Fibroblast of skin of right quadriceps (primary cell): ENCODE measurements at places on chromosomes 16 and 17.

DNA sequence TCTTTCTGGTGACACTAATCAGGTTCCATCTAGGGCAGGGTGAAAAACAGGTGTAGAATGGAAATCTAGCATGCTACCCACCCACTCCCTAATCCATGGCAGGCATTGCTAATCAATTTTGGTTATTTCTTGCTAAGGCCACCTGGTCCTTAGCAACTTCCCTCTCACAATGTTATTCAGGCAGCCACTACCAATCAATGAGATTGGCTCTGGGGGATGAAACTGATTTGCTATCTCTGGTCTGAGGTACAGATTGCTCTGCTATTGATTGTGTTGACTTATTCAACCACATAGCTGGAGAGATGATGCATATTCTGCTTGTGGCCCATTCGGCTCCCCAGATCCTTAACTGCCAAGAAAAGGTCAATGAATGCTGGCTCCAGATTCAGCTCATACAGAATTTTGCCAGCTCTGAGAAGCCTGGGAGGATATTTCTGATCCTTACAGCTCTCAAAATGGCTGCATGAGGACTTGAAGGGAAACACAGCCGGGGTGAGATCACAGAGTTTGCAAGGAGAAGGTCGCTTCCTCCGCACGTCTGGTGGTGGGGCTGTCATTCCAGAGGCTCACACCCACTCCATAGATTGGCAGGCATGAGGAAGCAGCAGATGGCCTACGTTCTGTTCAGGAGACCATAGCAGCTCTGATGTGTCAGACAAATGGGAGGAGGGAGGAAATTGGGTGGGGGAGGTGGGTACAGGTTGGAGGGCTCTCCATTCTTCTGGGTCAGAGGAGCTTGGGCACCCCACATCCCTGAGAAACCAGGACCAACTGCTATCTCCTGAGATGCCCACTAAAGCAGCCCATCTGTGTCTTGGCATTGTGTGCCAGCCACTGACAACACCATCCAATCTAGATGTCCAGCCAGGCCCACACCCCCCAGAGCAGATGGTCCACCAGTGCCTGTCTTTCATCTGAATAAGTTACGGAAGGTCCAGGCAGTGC lies 22.3 kb downstream of the SEZ6 start:
- no peak for DNase-seq

DNA sequence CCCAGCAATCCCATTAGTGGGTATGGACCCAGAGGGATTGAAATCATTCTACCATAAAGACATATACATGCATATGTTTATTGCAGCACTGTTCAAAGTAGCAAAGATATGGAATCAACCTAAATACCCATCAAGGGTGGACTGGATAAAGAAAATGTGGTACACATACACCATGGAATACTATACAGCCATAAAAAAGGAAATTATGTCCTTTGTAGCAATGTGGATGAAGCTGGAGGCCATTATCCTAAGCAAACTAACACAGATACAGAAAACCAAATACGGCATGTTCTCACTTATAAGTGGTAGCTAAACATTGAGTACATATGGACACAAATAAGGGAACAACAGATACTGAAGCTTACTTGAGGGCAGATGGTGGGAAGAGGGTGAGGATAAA lies 2.4 kb downstream of the KRTAP2-3 start:
- no peak for DNase-seq

GRCh38 chr17:32962320-32962711 lies 29.3 kb upstream of the SPACA3 start:
- DNase-seq: no peak

DNA sequence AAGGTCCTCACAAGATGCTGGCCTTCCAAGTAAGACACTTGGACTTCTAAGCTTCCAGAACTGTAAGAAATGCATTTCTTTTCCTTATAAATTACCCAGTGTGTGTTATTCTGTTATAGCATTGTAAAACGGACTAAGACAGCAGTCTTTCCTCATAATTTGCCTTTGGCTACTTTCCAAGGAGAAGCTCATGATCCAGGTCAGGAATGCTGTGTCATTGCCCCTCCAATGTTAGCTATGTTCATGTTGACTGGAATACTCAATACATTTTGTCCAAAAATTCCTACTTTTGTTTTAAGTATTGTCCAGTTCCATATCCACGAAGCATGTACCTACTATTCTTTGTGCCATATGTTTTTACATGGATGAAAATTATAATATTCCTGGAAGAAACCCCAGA lies 234.6 kb downstream of the HS3ST3A1 start:
- no peak for DNase-seq

GRCh38 chr16:637081-638018 lies 1.2 kb upstream of the METTL26 start:
- peak; percentile 89 for DNase-seq

DNA sequence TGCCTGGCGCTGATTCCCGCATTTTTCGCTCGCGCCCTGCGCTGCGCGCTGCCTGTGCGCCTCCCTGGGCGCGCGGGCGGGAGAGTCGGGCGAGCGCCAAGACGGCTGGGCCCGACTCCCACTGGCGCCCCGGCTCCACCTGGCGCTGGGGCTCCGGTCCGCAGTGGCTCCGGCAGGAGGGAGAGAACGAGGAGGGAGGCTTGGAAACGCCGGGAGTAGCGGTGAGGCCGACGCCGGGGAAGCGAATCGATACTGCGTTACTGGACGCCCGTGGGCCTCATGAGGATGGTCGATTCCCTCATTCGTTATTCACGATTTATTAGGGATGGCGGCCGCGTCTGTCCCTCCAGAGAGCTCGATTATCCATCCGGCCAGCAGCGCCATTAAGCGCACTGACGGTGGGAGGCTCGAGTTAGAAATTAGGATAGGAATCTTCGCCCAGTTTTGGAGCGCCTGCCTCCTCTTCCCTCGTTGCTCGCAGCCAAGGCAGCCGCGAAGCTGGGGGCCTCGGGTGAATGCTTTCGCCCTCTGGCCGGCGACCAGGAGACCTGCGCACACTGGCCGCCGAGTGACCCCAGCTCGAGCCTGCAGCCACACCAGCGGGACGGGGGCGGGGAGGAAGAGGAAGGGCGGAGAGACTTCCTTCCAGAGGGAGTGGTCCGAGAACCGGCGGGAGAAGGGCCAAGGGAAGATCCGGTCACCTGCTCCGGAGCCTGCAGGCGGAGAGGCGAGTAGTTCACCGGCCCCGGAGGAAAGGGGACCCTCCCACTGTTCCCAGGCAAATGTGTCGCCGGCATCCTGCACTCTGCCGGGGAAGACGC lies 1.3 kb upstream of the PCGF2 start:
- peak; percentile 35 for DNase-seq

- peak; percentile 17 for DNase-seq
Observed at GRCh38 chr17:2338315-2338657, 985 bp downstream of the SGSM2 start.

GRCh38 chr16:22642416-22643088 lies 131.9 kb downstream of the NPIPB5 start:
- DNase-seq: no peak
